ENCODE measurements at places on chromosomes 4 and X.

DNA sequence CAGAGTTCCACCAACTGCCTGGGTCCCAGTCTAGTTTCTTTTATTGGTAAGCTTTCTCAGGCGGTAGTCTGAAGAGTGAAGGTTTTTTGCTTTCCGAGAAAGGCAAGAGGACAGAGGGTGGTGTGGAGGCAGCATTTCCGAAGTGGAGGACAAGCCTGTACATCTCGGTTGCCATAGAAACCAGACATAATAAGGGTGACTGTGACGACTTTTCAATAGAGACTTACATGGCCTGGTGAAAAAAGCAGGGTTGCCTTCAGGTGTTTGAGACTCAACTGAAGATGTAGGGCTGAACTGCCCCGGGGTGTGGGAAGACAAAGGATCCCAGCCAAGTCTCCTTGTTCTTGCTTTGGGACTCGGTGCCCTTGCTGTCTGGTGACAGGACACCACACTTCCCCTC, 53.6 kb upstream of the RAB40AL start:
- DNase-seq, result no peak

GRCh38 chr4:151204925-151205524, 71.9 kb upstream of the PRSS48 start:
- DNase-seq, result no peak

- DNase-seq, result no peak
These were observed 158.8 kb upstream of the NDST4 start for GRCh38 chr4:115272185-115272584.

- DNase-seq, result no peak
These were observed 51.5 kb upstream of the PRPS1 start for GRCh38 chrX:107576841-107577240.

- DNase-seq, result no peak
These were observed 8.9 kb downstream of the XAGE1A start for GRCh38 chrX:52504551-52504950.

DNA sequence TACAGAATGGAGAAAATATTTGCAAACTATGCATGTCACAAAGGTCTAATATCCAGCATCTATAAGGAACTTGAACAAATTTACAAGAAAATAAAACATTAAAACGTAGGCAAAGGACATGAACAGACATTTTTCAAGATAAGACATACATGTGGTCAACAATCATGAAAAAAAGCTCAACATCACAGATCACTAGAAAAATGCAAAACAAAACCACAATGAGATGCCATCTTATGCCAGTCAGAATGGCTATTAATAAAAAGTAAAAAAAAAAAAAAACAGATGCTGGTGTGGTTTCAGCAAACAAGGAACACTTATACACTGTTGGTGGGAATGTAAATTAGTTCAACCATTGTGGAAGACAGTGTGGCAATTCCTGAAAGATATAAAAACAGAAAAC, 75.8 kb upstream of the IL13RA2 start:
- no peak for DNase-seq

DNA sequence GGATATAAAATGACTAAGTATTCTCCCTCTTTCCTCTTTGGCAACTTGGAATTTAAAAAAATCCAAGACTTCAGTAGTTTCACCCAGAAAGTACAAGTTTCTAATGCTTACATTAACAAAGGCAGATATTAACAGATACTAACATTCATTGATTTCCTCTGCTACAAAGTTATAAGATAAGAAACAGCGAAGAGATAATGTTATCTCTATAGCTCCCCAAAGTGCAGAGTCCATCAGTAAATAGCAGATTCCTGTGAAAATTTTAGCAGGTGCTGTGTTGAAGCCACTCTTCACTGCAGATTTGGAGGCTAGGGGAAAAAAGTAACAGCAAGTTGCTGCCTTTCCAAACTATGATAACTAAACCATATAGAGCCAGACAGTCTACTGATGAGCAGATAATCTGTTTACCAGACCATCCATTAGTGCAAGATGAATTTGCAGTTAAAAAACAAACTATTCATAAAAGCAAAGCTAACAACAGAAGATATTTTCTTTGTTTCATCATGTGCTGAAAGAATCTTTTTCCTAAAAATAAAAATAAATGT, 3.3 kb upstream of the CAMK2D start:
- no peak for DNase-seq

DNA sequence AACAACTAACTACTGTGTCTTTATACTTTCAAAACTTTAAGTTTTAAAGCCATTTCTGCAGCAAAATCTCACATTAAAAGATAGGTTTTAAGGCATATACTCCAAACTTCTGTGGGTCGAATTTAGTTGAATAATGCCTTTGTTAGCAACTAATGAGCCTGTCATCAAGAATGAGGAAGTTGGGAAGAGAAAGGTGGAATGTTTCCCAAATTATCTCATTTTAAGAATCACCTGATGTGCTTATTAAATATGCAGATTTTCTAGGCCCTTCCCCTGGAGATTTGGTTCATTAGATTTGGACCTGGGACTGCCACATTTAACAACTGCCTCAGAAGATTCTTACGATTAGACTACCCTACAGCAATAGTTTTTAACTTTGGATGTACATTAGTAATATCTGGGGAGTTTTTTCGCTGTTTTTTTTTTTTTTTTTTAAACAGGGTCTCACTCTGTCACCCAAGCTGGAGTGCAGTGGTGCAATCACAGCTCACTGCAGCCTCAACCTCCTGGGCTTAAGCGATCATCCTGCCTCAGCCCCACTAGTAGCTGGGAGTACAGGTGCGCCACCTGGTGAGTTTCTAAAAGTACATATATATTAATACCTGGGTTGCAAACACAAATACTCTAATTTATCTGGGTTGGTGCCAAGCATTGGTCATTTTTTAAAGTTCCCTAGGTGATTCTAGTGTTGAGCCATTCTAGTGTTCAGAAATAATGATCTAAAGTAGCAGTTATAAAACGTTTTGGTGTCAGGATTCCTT, 16.1 kb upstream of the TASL start:
- peak; percentile 12 for DNase-seq

GRCh38 chr4:87420276-87420830, 2.0 kb upstream of the NUDT9 start:
- no peak for DNase-seq

DNA sequence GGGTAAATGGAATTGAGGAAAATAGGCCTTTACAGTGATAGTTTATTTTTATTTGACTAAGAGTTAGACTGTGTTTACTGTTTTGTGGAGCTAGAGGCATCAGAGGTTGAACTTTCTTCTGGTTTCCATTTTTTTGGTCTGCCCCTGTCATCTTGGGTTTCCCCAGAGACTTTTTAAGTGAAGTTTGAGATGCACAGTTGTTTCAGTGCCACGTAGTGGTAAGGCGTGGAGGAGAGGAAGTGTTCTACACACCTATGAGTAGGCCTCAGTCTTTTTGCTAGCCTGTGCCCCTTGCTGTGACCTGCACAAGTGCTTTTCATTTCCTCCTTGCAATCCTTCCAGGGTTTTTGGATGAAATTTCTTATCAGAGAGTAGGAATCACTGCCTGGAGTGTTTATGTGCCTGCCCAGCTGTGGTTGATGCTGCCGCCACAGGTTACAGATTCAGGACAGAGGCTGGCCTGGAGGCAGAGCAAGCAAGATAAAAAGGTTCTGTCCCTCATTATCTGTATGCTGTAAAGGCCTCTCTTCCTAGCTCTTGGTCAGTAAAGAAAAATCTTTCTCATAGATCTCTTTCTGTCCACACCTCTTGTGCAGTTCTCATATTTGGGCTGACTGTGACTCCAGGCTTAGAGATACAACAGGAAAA, 12.5 kb upstream of the HSFX4 start:
- no peak for DNase-seq

GRCh38 chrX:47586043-47586787, 4.0 kb downstream of the TIMP1 start:
- no peak for DNase-seq

DNA sequence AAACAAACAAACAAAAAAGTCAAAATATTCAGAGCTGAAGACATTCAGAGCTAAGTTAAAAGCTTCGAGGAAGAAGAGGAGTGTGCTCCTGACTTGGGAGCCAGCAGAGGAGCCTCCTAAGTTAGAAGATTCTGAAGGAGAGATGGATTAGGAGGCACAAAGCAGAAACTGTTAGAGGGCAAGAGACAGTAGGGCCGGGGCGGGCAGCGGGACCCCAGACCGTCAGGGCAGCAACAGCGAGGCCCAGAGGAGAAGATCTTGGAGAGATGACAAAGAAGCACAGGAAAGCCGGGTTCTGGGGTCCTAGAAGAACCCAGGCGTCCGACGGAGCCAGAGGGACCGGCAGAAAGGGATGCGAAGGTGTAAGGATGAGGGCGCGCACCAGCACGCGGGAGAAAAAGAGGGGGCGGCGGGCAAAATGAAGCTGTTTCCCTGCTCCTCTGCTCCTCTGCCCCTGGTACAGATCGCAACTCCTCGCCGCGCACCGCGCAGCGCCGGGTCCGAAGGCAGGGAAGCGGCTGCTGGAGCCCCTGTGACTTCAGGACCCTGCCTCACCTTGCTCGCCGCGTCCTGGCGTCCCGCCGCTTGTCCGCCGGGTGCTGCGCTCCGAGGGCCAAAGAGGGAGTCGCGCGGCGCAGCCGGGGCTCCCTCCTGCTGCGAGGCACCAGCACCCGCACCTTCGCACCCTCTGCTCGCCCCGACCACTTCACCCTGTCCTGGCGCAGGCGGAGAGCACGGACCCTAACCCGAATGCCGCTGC, 477 bp downstream of the KLHL13 start:
- DNase-seq, result no peak

- DNase-seq, result peak; percentile 32
These were observed 866 bp upstream of the EMD start for GRCh38 chrX:154378059-154378798.

GRCh38 chr4:85632981-85633380, 158.0 kb downstream of the ARHGAP24 start:
- DNase-seq, result no peak

- DNase-seq, result no peak
These were observed 76.3 kb downstream of the ATP10D start for GRCh38 chr4:47561331-47561730.

GRCh38 chrX:13876652-13877051, 59.8 kb upstream of the GPM6B start:
- no peak for DNase-seq

GRCh38 chrX:40809210-40809609, 73.9 kb upstream of the MED14 start:
- no peak for DNase-seq

DNA sequence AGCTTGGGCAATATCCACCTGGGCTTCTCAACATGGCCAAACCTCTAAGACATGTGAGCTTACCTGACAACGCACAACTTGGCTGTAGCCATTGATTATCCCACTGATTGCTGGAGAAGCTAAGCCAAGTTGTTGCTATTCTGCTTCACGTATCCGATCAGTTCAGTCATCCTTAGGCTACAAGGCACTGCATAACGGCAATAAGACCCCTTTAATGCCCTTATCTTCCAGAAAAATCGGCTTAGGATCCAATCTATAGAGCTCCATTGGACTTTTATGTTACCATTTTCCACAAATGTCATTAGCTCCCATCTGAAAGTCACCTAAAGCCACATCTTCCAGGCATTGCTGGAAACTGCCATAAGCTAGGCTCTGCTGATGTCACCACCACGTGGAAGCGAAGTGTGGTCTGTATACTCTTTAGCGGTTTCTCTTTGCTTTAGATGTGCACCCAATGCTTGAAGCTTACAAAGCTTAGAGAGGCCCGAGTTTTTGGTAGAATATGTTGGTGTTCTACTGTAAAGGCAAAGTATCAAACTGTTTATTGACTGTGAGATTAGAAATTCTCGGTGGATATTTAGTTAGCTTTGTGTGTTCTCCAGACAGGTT, 163.1 kb downstream of the CPE start:
- no peak for DNase-seq

- DNase-seq, result no peak
These were observed 392.0 kb downstream of the GBA3 start for GRCh38 chr4:23084559-23085248.

GRCh38 chr4:128512161-128512560, 224.5 kb upstream of the PGRMC2 start:
- DNase-seq, result no peak

- no peak for DNase-seq
These were observed 101.3 kb downstream of the LARP1B start for GRCh38 chr4:128162434-128162833.

Measured in CD4-positive, alpha-beta T cell treated with Interleukin-15 for 4 hours (primary cell).